ENCODE measurements at places on chromosomes 6 and 20.

- no peak for DNase-seq
Measured at GRCh38 chr6:40671001-40671693, 84.0 kb upstream of the LRFN2 start.

- DNase-seq = no peak
Measured at GRCh38 chr20:46920114-46920513, 25.5 kb downstream of the EYA2 start.

- DNase-seq = no peak
Measured at GRCh38 chr20:41391587-41392001, 25.0 kb upstream of the EMILIN3 start.

GRCh38 chr20:4052554-4052953 is 37.2 kb upstream of the RNF24 start:
- no peak for DNase-seq

DNA sequence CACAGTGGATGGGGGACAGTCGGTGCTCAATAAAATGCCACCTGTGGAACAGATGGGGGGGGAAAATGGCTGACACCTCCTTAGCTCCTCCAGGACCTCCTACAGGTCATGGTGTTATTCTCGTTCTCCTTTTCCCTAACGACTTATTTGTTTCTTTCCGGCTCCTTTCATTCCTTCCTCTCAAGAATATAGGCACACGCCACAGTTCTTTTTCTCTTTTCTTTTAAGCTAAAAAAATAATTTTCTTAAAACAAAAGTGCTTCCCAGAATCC is 1.4 kb upstream of the RNASET2 start:
- no peak for DNase-seq

- DNase-seq = no peak
Measured at GRCh38 chr6:141265756-141266623, 866.7 kb upstream of the GJE1 start.

Data from stimulated activated CD4-positive, alpha-beta T cell treated with anti-CD3 and anti-CD28 coated beads, Interleukin-12 subunit alpha, Interleukin-12 subunit beta, amount 100 ng/mL, for 4 hours (primary cell).